ENCODE measurements at places on chromosomes 16 and 17.
A peak's percentile ranks its signal among the peaks of the same experiment; 100 is the strongest.

DNA sequence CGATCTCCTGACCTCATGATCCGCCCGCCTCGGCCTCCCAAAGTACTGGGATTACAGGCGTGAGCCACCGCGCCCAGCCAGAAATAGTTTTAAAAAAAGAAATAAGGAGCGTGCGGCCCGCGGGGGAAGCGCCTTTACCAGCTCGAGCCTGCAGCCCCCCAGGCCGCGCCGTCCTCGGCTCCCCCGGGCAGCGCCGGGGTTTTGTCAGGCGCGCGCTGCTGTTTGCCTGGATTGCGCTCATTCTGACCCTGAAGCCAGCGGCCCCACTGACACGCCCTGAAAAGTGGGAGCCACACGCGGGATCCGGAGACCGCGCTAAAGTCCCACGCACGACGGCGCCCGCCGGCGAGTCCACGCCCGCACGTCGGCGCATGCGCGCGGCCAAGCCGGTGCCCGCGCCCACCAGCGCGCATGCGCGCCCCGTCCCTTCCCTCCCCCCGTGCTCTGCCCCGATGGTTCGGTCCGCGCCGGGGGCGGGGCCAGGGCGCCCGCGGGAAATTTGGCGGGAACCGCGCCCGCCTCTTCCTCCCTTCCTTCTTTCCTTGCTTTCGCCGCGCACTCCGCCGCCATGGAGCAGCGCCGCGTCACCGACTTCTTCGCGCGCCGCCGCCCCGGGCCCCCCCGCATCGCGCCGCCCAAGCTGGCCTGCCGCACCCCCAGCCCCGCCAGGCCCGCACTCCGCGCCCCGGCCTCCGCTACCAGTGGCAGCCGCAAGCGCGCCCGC, at the start of gene CDT1:
Gene CDT1 (plus strand): TSS at position 526 of the 724 bp plus-strand sequence. CDS start 43 bp downstream, at position 569.
- DNase-seq = peak; percentile 79

DNA sequence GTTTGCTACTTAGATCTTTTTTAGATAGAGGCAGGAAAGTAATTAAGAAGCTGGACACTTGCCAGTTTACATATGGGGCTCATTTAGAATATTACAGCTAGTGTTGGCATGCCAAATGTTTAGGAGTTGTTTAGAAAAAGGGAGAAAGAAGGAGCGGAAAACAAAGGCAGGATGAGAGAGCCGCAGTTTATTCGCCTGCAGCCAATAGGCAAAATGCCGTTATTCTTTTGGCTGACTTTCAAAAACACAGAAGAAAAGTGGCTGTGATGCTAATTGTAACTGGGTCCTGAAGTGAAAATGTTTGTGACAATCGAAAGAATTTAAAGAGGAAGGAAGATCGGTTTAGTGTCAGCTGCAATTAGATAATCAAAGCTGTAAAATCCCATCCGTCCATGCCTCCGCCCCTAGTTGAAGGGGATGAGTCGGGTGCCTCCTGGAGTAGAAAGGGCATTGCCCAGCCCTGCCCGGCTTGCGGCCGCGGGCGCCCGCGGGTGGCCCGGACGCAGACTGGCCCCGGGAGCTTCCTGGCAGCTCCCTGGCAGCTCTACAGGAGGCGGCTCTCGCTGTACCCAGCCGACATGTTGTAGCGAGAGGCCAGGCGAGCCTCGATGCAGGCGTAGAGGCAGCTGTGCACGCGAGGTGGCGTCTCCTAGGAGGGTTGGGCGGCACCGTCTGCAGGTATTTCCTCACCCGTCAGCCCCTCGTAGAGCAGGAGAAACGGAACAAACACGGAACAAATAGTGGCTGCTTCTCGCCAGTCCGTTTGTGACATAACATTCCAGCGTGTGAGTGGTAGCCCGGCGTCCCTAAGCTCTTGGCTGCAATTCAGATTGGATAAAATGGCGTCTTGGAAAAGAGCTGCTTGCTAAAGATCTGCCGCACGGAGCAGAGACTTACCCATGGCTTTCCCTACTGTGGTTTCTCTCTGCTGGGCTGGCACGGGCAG, 82.2 kb downstream of the TNRC6C start:
- peak; percentile 86 for DNase-seq

GRCh38 chr16:29146266-29146665, 161.4 kb downstream of the LAT start:
- no peak for DNase-seq

DNA sequence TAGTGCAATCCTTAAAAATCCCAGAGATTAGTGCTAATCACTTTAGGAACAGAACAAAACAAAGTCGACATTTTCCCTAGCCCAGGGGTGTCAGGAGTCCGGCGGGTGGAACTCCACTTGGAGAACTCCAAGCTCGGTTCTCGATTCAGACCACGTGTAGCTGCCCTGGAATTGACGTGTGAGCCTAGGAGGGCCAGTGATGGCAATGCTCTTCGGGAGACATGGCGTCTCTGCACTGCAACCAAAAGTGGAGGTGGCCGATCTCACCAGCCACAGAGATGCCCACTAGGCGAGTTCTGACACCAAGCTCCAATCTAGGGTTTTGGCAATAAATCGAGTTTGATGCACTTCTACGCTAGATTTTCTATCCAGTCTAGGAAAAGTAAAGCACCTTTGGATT, 17.6 kb downstream of the MAP1LC3B start:
- no peak for DNase-seq
